ENCODE measurements at places on chromosomes 2 and 18.

DNA sequence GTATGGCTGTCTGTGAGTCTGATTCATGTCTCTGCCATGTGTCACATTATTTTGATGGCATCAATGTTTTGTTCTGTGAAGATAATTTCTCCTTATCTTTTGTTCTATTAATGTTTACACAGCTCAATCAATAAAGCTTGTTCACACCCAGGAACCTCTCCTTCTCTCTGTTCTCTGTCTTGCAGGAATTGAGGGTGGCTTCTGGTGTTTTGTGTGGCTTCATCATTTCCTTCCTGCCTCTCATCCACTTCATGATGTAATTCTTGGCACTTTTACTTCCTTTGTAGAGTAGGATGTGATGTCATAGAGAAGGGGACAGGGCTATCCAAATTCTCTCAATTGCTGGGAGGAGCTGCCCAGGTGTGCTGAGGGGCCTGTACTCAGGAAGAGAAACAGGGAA lies 27.2 kb downstream of the ASXL3 start:
- DNase-seq = no peak

DNA sequence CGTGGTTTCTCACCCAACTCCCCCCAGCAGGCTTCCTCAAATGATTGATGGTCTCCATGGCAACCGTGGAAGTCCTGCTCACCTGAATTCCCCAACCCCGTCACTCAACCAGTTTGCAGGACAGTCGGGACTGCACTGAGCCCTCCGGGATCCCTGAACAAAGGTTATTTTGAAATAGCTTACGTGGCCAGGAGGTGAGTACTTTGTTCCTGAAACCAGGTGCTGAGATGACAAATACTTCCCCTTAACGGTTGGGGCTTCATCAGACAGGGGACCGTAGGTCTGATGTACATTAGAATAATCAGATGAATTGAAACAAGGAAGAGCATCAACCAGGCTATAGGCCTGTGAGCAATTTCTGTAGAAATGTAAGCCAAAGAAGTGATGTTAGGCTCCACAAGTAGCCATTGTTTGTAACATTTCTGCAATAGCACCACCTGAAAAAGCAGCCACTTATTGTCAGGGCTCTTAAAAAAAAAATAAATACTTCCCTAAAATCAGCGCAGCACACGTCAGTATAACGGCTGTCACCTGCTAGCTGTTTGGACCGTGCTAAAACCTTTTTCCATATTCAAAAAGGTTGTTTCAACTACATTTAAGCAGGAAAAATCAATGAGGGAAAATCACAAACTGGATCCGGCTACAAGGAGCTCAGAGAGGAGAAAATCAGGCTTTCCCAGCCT lies 206.4 kb upstream of the ID2 start:
- DNase-seq = no peak

- DNase-seq = no peak
Measured at GRCh38 chr2:160373666-160374065, 119.9 kb downstream of the RBMS1 start.

DNA sequence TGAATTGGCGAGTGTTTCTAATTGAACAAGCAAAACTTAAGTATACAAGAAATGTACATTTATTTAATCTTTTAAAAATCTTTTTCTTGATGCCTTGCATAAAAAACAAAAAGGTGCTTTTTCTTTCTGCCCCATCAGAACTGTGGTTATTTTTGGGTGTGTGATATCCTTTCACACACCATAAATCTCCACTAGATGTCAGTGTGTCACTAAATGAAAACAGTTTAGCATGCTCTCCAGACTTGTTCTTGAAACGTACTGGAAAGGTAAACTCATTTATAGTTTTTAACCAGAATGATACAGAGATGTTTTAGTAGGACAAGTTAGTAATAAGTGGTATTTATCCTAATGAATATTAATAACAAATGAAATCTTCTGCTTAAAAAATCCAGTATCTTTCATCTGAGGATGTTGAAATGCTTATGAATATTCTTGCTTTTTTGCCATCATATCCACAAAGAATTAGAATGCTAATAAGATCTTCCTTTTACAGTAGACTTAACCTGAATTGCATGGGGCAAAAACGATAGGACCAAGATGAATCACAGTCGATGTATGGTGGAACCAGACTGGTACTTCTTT lies 96.8 kb downstream of the UBE2E3 start:
- no peak for DNase-seq

DNA sequence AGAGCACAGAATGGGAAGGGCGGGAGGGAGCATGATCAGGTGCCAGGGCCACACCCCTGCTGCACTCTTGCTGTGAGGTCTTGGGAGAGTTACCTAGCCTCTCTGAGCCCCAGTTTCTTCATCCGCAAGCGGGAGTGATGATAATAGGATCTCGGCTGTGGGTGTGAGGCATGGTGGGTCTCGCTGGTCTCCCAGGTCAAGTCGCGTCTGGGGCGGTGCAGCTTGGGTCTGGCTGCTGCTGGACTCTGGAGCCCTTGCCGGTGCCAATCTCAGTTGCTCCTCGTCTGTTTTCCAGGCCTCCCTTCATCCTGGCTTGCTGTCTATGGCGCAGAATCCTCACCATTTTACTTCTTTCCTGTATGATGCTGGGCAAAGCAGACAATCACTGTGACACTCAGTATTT lies 130.3 kb upstream of the RAB12 start:
- no peak for DNase-seq

DNA sequence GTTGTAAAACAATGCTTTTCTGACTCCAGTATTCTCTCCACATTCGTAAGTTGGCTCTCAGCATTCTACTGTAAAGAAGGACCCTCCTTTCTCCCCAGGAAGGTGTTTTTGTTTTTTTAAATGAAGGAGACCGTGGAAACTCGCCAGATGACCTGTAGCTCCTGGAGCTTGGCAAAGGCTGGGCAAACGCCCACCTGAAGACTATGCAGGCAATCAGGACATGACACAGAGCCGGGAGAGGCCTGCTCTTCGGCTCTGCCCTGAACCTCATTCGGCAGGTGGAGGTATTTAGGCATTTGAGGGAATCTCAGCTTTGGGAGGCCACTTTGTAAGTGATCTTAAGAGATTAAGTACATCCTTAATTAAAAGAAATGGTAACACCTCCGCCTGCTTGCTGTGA lies 17.4 kb downstream of the CASP10 start:
- no peak for DNase-seq
